ENCODE measurements at places on chromosomes 3 and 15.

DNA sequence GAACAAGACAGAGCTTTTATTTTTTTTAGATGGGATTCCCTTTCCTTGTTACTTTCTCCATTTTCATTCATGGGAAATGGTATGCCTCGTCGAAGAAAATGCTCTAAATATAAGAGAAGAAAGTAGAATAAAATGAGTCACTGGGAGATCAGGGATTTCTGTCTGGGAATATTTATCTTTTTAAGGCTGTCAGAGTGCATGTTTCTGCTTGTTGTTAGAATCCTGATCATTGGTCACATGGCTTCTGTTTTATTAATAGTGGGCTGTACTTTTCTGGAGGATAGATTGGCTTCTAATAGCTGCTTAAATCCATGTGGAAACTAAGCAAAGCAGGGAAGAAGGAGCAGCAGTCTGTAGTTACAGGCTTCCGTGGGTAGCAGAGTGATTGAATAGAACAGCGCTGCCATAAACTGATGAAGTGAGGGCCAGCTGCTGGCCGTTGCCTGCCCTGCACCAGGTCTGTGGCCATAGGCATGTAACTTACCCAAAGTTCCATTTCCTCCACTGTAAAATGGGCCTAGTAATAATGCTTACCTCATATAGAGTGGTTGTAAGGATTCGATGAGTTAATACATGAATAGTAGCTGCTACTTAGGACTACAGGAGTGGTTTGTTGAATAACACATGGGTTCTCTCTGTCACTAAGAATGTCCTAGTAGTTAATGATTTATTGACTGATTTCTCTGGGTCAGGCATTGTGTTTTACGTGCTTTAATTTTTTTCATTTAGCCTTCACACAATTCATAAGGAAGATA, 289.9 kb downstream of the SATB1 start:
- no peak for DNase-seq

DNA sequence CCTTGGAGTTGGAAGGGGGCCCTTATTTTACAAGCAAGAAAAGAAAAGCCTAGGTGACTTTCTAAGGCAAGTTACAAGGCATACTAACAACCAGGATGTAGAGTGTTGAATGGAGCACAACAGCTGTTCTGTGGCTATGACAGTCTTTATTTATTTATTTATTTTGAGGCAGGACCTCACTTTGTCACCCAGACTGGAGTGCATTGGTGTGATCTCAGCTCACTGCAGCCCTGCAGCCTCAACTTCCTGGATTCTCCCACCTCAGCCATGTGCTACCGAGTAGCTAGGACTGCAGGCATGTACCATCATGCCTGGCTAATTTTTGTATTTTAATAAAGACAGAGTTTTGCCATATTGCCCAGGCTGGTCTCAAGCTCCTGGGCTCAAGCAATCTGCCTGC, 973.4 kb downstream of the ROBO1 start:
- no peak for DNase-seq

DNA sequence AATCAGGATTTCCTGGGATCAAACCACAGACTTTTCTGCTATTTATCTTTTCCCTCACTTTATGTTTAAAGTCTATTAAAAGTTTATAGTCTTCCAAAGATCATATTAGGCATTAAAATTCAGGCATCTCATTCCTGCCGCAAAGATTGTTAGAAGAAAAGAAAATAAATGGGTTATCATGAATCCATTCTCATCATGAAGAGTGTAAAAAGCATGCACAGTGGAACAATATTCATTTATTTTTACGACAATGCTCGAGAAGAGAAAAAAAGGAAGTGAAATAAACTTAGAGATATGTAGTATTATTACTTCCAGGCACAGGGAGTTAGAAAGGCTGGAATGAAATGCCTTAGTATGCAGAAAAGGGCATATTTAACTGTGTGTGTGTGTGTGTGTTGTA, 213.7 kb upstream of the PLSCR5 start:
- no peak for DNase-seq

DNA sequence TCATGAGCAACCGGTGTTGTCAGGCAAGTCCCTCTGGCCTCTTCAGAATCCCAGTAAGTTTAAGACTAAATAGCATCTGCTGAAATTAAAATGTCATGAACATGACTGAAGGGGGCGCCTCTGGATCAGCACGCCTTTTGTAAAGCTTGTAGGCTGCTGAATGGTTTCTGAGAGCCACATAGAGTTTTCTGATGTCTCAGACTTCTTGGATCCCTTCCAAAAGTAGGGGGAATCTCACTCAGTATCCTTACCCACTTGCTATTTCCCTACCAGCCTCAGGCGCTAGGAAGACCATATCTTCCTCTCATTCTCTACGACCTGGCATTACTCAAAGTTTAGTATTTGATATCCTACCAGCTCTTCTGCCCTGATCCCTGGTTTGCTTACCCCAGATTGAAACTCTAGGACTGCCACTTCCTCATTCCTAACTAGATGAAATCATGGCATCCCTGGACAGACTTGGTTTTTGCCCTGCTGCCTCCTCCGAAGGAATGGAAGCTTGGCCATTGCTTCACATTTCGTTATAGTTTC, 62.7 kb upstream of the CD47 start:
- peak; percentile 64 for DNase-seq

- no peak for DNase-seq
Observed at GRCh38 chr3:68103811-68104210, 449.4 kb upstream of the SUCLG2 start.

GRCh38 chr3:117914540-117915100, 1120.0 kb downstream of the IGSF11 start:
- DNase-seq: no peak

DNA sequence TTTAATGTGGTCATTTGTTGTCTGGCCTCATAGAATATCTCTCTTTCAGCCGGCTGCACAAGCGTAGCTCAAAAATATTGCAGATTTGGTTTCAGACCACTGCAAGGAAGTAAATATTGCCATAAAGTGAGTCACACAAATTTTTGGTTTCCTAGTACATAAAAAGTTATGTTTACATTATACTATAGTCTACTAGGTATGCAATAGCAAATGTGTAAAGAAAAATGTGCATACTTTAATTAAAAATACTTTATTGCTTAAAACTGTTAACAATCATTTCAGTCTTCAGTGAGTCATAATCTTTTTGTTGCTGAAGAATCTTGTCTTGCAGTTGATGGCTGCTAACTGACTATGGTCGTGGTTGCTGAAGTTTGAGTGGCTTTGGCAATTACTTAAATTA, 425.1 kb upstream of the ROBO1 start:
- no peak for DNase-seq

DNA sequence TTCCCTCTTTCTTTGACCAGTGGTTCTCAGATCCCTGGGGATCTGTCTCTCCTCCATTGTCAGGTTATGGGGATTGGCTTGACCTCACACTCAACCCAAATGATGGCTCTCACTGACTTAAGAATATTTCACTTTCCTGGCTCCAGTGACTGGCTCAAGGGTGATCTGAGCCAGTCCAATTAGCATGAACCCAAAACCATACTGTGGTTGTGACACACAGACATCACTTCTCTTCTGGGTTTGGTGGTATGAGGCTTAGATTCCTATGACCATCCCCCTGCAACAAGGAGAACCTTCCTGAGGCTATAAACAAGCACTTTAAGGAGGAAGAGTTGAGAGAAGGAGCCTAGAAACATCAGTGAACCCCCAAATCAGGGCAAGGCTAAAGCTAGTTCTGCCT, 85.8 kb downstream of the KCNAB1 start:
- no peak for DNase-seq

DNA sequence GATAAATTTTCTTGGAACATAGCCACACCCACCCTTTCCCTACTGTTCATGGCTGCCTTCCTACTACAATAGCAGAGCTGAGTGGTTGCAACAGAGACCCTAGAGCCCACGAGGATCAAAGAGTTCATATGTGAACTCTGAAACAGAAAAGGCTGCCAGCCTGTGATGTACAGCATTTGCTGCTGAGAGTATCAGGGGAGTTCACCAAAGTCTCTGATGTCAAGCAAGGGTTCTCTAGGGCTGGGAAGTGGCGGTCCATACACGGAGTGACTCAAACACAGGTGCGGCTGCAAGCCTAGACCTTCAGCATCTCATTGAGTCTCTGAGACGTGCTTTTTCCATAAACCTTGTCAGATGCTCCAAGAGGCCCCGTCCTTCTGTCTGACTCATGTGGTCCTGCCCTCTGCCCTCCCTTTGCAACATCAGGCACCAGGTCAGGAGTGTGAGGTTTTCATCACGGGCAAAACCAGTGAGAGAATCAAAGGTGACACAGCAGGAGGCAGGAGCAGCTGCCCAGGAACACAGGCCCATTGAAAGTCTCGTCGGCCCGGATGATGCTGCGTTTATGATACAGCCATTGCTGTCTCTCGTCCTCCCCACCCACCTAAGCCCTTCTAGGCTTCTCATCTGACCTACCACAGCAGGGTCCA, 42.9 kb downstream of the PCSK6 start:
- DNase-seq: no peak

GRCh38 chr3:13708871-13709595, 160.1 kb downstream of the FBLN2 start:
- DNase-seq: no peak

DNA sequence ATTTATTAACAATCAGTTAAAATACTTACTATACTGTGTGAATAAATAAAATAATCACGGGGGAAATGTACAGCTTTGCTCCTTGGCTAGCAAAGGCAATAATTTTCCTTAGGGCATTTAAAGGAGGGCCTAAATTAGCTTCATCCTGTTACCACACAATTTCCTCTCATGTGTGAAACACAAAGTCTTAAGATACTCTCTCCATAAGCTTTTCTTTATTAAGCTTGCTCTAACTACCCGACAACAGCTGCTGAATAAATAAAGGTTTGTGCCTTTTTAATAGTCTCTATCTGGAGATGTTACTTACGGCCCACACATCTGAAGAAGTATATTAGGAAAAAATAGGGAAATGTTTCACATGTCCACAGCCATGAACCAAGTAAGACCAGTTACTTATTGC, 29.7 kb downstream of the ZNF106 start:
- DNase-seq: no peak

DNA sequence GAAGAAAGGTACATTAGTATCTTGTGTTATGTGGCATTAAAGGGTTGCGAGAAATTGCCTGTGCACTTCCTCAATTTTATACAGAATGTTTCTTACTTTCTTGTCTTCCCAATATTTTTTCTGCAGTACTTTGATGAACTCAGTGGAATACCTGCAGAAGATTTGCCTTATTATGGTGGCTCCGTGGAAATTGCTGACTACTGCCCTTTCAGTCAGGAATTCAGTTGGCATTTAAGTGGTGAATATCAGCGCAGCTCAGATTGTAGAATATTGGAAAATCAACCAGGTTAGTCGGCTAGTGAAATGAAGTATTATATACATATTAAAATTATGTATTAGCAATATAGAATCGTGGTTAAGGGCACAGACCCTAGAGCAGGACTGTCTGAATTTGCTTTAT, 61.3 kb downstream of the LMLN start:
- no peak for DNase-seq

DNA sequence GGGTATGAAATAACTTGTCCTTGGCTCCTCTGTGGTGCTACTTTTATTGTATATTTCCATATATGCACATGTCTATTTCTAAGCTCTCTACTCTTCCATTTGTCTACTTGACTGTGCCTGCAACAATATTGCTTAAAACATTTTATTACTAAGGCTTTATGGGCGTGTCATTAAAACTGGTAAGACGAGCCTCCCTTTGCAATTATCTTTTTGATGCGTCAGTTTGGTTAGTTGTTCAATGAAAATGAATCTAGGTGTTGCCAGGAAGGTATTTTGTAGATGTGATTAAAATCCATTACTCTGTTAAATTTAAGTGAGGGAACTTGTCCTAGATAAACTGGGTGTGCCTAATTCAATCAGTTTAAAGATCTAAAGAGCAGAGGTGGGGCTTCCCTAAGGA, 12.9 kb upstream of the TRA2B start:
- no peak for DNase-seq

GRCh38 chr15:79212589-79213157, 69.8 kb upstream of the ANKRD34C start:
- no peak for DNase-seq

DNA sequence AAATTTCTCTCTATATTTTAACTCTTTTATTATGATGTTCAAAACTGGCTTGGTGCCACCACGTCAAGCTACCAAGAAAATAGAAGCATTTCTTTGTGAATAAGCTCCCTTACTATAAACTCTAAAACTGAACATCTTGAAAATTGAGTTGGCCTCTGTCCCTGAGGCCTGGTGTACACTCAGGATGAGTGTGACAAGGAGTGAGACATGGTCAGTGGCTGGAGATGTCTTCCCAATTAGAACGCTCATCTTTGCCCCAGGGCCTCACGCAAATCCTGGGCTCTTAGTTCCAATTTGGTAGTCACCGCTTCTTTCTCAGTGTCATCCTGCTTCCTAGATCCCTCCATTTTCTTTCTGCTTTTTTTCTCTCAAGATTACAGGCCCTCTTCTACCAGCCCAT, 26.2 kb downstream of the SLC2A2 start:
- DNase-seq: no peak

DNA sequence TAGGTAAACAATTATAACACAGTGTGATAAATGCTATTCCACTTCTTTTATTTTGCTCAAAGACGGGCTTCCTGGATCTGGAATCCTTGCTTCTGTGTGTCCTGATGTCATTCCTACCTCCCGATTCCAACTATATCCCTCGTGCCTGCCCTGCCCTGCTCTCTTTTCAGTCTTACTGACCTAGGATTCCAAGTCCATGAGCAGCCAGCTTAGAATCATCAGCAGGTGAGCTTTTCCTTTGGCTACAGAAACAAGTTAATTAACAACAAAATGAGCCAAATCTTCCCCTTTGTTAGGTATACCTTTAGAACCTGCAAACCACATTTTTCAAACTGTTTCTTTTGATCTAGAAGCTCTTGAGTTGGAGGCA, 21.9 kb upstream of the KPNA1 start:
- DNase-seq: no peak

- DNase-seq: no peak
Observed at GRCh38 chr3:181555681-181556080, 156.0 kb upstream of the SOX2 start.

GRCh38 chr15:73959801-73960200, 32.3 kb downstream of the STOML1 start:
- no peak for DNase-seq

- DNase-seq: no peak
Observed at GRCh38 chr15:39748276-39748675, 34.4 kb downstream of the FSIP1 start.

DNA sequence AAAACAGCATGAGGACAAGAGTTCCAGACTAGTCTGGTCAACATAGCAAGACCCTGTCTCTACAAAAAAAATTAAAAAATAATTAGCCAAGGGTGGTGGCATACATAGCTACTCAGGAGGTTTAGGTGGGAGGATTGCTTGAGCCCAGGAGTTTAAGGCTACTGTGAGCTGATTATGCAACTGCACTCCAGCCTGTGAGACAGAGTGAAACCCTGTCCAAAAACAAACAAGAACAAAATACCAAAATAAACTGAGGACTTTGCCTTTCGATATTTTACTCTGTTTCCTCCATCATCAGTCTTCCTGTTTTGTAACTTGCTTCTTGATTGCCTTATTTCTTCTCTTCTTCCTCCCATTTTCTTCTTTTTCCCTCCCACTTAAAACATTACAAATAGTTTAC, 504.4 kb downstream of the ROBO1 start:
- no peak for DNase-seq
